ENCODE measurements at places on chromosomes 7 and 10.

DNA sequence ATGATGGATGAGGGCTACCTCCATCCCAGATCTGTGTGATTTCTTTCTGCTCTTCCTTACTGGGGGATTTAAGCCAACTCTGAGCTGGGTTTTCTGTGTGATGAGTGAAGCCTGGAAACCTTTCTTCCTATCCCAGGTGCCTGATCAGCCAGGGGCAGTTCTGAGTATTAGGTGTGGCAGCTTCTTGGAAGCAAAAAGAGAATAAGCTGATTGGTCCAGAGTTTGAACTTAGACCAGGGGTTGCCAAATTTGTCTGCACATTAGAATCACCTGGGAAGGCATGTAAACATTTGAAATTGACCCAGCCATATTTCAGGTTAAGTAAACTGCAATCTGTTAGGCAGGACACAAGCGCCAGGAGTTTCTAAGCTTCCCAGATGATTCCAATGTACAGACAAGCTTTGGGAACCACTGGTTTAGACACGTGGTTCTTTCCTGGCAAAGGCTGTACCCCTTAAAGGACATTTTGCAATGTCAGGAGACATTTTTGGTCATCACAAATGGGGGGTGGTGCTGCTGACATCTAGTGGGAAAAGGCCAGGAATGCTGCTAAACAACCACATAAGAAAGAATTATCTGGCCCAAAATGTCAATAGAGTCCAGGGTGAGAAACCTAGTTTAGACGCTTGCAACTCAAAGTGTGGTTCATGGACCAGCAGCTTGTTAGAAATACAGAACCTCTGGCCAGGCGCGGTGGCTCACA lies 160.5 kb upstream of the GHITM start:
- no peak for DNase-seq

- no peak for DNase-seq
Observed at GRCh38 chr10:80283119-80283518, 6.3 kb downstream of the MAT1A start.

DNA sequence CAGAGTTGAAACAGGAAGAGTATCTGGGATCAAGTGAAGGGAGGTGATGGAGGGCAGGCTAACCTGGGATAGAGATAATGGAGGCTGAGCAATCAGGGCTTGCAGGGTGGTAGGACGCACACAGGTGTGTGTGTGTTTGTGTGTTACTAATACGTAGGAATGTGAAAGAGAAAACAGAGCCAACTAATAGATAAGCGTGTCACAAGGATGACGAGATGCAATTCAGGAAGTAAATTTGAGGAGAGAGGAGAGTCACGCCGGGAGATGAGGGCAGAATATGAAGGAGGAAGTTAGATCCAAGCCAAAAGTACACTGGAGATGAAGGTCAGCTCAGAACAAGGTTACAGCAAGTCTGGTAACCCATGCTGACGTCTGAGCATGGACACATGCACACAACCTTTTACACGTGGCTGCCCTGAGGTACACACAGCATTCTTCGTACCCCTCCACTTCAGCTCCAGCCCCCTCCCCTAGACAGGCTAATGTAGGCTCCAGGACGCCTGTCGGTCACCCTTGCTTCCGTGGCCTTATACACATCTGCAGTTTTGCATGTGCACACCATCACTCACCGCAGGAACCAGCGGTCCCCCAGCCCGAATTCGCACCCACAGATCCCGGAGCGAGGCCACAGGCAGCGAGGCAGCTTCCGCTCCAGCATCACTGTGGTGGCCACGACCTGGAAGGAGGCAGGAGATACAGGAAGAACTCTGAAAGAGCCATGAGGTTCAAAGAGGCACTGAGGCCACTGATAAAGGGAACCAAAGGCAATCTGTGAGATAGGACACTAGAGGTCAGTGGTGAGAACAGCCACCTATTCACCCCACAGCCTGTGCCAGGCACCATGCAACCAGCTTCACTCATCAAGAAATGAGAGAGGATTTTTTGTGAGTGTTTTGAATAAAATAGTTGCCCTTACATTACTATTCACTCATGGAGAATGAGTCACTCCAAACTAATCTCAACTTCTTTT lies 23.7 kb upstream of the TRPV6 start:
- DNase-seq, result no peak

DNA sequence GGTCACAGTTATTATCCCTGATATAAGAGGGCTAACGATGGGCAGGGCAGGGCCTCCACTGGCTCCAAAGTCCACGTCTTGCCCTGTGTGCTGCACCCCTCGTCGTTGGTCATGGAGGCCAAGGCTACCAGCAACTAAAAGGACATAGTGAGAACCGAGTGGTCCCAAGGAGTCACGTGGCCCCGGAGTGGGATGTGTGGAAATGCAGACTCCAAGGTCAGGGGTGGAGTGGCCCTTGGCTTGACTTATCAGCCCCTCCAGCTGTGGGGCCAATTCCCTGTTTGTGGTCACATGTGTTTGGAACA lies 30.7 kb downstream of the BTBD16 start:
- DNase-seq, result no peak

- no peak for DNase-seq
Observed at GRCh38 chr10:126597211-126597610, 73.3 kb downstream of the C10orf90 start.

DNA sequence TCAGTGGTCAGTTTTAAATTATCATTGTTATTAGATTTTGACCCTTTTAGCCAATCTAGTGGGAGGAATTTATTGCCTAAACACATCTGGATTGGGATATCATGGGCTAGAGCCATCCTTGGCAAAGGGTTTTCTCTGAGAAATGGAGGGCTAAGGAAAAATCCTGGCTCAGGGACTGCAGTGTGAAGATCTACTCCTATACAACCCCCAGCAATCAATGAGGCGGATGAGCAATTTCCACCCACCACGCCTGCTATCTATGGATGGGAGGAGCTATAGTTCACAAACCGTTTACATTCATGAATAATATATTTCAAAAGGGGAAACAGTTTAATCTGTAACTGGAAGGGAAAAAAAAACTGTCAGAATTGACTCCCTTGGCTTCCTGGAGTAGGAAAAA lies 2.7 kb downstream of the CAV1 start:
- no peak for DNase-seq

DNA sequence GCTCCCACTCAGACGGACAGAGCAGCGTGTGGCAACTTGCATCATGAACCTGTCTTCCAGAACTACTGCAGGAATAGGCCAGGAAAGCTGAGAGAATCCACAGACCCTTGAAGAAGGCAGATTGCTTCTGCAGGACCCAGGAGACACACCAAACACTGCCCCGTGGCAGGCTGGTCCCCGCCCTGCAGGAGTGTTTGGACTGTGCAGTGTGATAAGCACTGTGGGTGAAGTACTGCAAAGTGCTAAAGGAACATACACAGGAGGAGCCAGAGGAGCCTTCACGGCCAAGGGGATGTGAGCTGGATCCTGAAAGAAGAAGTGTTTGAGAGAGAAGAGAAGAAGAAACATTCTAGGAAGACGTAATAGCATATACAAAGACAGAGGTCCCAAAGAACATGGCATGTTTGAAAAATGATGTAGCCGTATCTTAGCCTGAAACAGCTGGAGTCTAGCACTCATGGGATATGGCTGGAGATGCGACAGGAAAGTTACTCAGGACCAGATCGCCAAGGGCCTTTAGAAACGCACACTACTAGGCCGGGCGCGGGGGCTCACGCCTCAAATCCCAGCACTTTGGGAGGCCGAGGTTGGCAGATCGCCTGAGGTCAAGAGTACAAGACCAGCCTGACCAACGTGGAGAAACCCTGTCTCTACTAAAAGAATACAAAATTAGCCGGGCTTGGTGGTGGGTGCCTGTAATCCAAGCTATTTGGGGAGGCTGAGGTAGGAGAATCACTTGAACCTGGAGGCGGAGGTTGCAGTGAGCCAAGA lies 96.9 kb upstream of the RHEB start:
- no peak for DNase-seq

- no peak for DNase-seq
Observed at GRCh38 chr7:137994216-137994615, 7.7 kb downstream of the CREB3L2 start.

- no peak for DNase-seq
Observed at GRCh38 chr10:70538731-70539338, 60.3 kb downstream of the PALD1 start.

DNA sequence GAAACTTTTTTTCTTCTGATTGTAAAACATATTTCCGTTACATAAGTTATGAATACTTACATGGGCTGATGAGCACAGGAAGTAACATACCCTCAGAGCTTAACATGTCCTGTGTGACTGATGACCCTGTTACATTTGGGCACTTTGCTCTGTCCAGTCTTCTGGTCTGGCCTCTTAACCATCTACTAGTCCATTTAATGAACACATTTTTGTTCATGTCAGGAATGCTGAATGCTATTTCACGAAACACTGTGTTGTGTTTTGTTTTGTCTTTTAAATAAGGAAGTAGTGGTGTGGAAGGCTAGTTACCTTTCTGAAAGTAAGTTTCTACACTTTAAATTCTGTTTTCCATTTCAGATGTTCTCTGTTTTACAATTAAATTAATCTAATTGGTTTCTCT lies 77.7 kb downstream of the RBM33 start:
- no peak for DNase-seq

DNA sequence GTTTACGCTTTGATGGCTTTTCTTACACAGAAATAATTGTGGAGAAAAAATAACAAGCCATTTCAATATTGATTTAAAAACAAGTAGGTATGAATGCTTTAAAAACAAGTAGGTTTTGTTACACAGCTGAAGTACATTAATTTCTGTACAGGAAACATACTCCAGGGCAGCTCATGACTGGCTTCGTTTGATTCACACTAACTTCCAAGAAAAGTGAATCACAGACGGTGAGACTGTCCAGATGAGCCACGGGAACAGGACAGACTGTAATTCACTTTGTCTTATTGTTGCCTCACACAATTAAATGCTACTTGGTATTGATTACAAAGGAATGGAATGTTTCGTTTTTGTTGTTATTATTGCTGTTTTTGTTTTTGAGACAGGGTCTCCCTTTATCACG lies 26.6 kb upstream of the SNX10 start:
- DNase-seq, result no peak

DNA sequence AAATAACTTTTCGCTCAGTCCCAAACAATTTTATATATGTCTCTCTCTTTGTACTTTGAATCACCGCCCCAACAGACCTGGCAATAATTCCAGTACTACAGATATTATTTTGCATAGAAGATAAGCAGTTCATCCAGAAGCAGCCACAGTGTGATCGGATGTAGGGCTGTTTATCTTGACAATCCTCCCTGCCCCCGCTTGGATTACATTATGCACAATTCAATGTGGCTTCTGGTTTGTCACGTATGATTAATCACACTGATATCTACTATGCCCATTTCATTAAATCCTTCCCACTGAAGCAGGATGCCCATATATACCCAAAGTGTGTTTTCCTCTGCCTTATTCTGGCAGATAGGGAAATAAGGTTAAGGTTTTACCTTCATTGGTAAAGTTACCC lies 115.2 kb downstream of the PDE1C start:
- no peak for DNase-seq

DNA sequence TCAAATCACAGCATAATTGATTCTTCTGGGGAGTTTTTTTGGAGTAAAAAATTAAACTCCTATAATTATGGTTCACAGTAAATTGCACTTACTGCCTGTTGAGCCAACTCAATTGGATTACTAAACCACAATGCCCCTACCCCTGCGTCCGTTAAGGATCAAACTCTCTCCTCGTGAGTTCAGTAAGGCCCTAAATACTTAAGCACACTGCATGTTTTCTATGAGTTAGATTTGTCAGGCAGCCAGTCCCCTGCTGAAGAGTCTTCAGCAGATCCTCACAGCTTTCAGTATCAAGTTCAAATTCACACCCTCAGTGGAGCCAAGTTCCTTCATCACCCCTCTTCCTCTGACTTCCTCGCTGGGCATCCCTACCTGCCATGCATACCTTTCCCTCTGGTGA lies 275.0 kb upstream of the BMPER start:
- no peak for DNase-seq

- DNase-seq, result peak; percentile 4
Observed at GRCh38 chr7:7157177-7157886, 25.0 kb upstream of the C1GALT1 start.

DNA sequence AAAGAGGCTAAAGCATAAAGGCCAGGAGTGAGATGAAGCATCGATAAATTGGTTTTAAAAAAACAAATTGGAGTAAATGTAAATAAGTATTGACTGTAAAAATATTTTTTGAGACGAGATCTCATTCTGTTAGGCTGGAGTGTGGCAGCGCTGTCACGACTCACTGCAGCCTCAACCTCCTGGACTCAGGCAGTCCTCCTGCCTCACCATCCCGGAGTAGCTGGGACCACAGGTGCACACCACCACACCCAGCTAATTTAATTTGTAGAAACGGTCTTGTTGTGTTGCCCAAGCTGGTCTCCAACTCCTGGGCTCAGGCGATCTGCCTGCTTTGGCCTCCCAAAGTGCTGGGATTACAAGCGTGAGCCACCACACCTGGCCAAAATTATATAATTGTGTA lies 17.8 kb downstream of the HNRNPA2B1 start:
- no peak for DNase-seq

DNA sequence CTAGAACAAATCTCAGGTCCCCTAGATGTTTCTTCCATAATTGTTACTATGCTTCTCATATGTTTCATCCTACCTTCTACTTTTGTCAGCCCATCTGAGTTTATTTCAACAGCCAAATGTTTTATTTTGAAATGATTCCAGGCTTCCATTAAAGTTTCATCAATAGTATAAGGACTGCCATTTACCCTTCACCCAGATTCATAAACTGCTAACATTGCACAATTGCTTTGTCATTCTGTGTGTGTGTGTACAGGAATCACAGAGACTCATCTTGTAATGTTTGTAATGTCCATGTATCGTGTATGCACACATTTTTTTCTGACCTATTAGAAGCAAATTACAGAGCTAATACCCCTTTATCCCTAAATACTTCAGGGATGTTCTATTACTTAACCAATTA lies 25.5 kb downstream of the MMRN2 start:
- DNase-seq, result no peak

DNA sequence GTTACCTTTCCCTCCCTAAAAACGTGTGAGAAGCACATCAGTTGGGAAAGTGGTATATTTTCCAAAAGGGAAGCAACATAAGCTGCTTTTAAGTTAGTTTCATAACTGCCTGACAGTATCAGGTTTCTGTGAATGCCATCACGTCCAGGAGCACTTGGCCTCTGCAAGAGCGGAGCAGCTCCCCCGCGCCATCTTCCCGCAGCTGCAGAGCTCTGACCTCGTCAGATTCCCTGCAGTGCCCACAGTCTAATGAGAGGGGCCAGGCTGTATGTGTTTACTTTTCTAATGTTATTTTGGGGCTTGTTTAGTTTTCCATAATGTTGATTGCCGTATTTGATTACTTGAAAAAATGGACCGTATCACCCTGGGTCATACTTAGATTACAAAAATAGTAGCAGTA lies 74.2 kb downstream of the MGMT start:
- DNase-seq, result no peak

GRCh38 chr7:117019786-117020590 lies 66.7 kb downstream of the ST7 start:
- no peak for DNase-seq

- DNase-seq, result no peak
Observed at GRCh38 chr7:10604128-10604527, 369.5 kb upstream of the PHF14 start.

DNA sequence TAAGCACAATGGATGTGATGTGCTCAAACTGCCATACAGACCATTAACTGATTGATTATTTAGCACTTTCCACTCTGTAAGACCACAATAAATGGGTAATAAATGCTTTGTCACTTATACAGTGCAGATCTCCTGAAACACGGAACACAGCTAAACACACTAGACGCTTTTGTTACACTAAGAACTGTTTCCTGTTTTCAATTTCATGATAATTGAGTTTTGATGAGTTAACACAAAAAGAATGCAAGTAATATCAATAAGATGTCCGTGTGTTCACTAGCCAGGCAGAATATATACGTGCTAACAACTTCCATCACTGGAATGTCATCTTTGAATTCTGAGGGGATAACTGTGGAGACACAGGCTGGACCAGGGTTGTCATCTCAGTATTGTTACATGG lies 178.8 kb downstream of the SKAP2 start:
- no peak for DNase-seq
